ENCODE measurements at places on chromosomes 6 and 20. TPM values are rescaled to one million over a fixed set of nuclear protein-coding genes. Genes with fewer than 3 reads are reported as not detected.

GRCh38 chr20:59087829-59088433, 45.3 kb upstream of the PRELID3B start:
- DNase-seq, result peak; percentile 59

The FOXP4 gene
- polyA plus RNA-seq, result 27.0 TPM

The OR12D3 gene
- not detected for polyA plus RNA-seq

- no peak for DNase-seq
Measured at GRCh38 chr6:14638906-14639761, 521.6 kb downstream of the CD83 start.

The GSTA2 gene
- polyA plus RNA-seq, result 0.25 TPM

Measured in right renal cortex interstitium (tissue), 3 donors.